ENCODE measurements at places on chromosomes 6 and 20.

- DNase-seq: no peak
Measured at GRCh38 chr6:119436583-119436982, 87.0 kb upstream of the MAN1A1 start.

GRCh38 chr6:20653085-20653479, 118.8 kb downstream of the CDKAL1 start:
- DNase-seq: no peak

DNA sequence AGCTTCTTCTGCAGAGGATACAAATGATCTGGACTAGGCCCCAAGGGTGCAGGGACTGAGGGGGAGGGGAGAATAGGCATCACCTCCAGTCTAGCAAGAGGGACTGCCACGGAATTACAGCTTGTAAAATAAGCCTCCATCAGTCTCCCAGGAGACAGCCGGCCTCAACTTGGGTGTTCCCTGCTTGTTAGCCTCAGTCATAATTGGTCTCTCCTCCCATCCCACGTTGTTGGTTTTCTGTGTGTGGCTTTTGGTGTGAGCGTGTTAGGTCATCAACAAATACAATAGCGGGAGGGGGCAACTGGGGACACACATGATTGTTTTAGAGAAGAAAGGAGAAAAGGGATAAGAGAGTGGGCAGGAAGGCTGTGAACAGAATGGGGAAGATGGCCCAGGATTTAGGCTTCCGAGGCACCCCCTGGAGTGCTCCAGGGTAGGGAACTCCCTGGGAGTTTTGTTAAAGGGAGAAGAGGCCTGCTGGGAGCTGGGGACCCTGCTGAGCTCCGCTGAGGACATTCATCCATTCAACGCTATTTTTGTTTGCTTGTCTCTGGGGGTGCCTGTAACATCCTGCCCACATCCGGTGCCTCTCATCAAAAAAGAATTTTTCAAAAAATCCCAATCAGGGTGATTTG, 9.2 kb downstream of the FOXA2 start:
- DNase-seq: no peak

GRCh38 chr6:146345598-146345997, 198.0 kb upstream of the RAB32 start:
- DNase-seq: no peak

DNA sequence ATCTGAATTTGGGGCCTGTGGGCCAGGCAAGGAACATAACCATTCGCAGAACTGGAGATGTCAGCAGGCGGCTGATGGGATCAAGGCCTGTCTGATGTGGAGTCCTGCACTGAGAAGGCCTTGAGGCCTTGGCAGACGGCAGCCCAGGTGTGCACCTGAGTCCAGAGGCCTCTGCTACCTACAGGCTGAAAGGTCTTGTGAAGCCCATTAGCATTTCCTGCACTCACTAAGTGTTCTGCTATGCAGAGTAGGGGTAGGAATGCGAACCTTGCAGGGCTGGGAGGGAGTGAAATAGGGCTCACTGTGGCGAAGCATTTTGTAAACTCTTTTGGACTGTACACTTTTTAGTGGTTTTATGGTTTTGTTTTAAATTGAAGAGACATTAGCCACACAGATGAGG, 48.3 kb upstream of the RNF24 start:
- no peak for DNase-seq

GRCh38 chr20:54093423-54094267, 23.3 kb upstream of the BCAS1 start:
- DNase-seq: no peak

GRCh38 chr6:96823743-96824142, 13.5 kb downstream of the GPR63 start:
- DNase-seq: no peak

DNA sequence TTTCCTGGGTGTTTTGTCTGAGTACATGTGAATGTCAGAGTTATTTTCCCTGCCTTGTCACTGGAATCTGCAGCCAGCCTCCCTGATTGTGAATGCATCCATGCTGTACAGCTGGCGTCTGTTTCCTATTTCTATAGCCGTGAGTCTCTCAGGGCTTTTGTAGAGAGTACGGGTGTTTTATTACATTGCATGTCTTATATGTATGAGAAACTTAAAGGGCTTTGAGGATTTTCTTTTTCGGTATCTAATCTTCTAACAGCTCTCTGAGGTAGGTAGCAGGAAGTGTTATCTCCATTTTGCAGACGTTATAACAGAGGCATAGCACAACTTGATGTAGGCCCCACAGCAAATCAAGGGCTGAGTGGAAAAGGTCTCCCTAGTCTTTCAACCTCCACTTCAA, 272.9 kb downstream of the PRL start:
- no peak for DNase-seq

GRCh38 chr6:2900221-2900807, 2.8 kb downstream of the SERPINB9 start:
- DNase-seq: peak; percentile 13

DNA sequence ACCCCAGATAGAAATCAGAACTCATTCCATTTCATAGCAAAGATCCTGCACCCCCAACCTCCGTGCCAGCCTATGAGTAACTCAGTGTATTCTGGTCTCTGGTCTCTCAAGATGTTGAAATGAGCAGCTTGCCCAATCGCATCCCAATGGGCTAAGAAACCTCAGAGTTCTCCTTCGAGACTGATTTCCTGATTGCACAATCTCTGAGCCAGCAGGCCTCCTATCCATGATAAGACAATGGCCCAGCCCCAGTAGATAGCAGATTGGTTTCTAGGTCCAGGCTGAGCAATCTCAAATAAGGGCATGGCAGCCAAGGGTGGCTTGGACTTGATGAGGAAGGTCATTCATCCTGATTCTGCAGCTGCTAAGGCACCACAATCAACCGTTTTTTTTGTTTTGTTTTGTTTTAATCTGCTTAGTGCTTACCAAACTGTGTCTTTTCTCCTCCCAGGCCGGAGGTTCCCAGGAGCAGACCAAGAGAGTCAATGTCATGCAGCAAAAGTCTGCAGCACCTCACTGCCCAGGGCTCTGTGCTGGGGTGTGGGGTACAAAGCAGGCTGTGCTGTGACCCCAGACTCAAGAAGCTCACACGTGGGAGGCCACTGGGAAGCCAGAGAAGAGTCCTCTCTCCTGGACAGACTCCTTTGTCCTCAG, 125.1 kb upstream of the NXT1 start:
- DNase-seq: no peak

DNA sequence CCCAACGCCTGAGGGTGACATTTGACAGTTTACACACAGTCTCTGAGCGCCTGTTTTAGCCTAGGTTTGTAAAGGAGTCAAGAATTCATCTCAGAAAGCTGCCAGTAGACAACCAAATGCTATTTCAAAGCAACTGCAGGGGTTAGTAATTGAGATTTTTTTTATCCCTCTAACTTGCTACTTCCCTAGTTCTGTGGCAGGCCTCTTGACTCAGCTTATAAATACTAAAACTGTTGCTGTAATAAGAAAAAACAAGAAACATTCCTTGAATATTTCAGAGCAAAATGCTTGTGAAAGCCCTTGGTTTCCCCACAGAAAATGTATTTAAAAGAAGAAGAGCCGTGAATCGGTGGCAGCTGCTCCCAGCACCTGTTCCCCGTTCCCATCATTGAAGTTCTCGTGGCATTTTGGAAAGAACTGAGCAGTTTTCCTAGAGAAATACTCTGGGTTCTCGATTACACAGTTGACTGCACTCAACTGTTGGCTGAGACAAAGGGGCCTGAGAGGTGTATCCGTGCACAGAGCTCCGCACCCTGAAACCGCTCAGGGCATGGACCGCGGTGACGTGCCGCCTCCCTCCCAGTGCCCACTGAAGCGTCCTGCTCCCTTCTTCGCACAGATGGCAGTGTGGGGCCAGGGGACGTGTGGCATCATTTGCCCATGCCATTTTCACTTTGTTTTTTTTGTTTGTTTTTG, 20.9 kb downstream of the DLL1 start:
- DNase-seq: no peak

DNA sequence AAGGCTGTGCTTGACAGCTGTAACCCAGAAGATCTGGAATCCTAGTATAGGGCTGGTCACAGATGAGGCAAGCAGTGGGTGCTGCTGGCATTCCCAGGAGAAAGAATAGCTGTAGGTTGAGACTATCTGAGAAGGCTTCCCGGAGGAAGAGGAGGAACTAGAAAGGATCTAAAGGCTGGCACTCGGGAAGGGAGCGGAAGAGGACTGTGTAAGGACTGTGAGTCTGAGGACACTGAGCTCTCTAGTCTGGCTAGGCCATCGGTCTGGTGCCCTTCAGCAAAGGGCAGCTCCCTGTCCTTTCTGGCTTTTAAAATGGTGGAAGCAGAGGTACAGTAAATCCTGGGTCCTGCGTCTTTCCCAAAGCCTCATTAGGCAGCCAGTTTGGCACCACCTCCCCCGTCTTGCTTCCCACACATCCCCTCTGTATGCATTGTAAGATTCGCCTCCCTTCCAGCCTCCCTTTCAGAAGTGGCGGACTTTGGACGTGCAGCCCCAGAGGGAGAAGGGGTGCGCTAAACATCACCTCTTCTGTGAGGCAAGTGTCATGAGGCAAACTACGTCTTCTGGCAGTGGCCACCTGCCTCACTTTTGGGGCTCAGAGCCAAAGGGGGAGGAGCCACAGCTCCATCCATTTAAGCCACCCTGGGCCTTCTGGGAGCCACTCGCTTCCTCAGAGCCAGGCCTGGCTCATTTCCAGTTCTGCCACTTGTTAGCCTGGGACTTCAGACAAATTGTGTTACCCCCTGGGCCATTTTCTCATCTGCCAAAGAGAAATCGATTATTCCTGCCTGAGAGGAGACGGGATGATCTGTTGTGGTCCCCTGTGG, 8.6 kb downstream of the SNPH start:
- DNase-seq: no peak

- DNase-seq: no peak
Measured at GRCh38 chr6:124420116-124420840, 542.0 kb upstream of the RNF217 start.

GRCh38 chr20:16575390-16576140, 2.3 kb upstream of the KIF16B start:
- DNase-seq: no peak

DNA sequence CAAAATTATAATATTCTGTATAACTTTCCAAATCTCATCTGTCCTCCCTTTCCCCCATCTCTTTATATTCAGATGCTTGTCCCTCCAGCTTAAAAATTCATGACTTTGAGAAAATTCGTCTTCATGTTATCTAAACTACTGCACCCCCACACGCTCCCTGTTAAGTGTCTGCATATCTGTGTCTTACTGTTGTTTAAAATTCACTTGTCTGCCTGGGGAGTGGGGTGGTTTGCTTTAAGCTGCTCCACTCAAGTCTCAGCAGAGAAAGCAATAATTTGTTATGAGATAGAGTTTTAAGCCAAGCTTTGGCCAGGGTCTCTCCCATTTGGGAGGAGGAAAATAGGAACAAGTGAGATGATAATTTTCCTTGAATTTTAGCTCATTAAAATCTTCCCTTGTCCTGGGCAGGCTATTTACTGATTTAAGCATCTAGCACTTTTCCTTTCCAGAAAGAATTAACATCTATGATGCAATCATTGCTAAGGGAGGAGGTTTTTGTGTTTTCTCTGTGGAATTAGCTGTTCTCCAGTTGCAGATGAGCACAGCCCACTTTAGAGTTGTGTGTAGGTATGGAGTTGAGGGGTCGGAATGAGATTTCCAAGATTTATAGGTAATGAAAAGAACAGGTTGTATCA, 36.8 kb downstream of the MTHFD1L start:
- DNase-seq: no peak

DNA sequence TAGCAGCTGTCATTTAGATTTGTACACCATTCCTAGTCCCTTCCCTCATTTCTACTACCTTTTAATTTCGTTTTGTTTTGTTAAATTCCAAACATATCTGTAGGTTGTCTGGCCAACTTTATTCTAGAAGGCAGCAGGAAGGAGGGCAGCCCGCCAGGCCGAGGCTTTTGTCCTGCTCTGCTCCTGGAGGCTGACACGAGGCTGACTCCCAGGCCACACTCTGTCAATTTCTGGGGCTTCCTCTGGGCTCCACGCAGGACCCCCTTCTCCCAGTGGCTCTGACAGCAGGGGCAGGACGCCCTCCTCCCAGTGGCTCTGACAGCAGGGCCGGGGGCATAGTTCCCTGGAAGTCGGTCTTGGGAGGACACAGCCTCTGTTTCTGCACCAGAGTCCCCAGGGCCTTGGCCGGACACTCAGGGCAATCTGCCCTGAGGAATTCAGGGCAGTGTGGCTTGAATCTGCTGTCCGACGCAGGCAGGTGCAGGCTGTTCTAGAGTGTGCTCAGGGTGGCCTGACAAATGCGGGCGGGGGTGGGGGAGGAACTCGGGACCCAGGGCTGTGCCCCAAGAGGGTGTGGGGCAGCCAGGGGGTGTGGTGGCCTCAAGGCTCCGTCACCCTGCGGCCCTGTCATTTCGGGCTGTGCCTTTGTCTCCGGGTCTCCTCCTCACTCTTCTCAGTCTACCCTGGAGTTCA, 11.8 kb downstream of the SMOC2 start:
- DNase-seq: no peak

GRCh38 chr6:87710090-87710489, 8.1 kb upstream of the AKIRIN2 start:
- DNase-seq: no peak

DNA sequence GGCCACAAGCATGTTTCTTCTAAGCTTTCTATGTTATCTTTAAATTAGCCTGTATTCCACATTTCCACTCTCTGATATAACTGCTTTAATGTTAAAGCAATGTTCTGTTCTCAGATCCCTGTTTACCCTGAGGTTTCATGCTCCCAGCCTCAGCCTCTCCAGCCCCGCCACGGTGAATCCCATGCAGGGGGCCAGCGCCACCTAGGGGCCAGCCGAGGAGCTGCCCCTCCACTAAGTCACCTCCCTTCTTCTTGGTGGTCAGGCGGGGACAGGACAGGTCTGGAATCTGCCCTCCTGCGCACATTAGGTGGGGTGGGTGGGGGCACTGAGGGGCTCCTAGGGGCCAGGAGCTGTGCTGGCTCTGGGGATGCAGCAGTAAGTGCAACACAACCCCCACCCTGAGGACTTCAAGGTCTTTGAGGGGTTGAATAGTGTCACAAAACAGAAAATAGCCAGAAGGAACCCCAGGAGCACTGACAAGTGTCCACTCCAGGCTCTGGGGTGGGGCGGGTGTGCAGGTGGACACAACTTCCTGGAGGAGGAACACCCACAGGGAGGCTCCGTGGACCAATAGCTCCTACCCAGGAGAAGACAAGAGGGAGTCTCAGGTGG, 61.6 kb downstream of the RAB44 start:
- peak; percentile 77 for DNase-seq

GRCh38 chr6:4940416-4940815, 63.4 kb downstream of the RPP40 start:
- no peak for DNase-seq

GRCh38 chr6:129911732-129912131, 50.6 kb upstream of the TMEM244 start:
- DNase-seq: no peak

DNA sequence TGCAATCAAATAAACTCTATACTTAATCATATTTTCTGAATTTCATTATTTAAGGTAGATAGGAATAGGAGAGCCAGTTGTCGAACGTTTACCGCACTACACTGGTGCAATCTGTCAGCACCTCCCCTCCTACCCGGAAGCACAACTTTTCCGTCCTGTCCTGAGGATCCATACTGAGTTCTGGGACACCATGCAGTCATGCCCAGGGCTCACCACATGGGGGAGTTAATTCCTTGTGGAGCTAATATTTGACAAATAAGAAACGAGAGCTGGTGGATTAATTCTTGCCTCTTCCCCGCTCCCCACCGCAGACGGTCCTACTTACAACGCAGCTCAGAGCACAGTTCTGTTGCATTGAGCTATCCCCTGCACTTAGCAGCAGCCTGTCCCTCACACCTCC, 107.7 kb upstream of the RALGAPA2 start:
- DNase-seq: no peak
